ENCODE measurements at places on chromosomes 1 and 21. TPM values are rescaled to one million over a fixed set of nuclear protein-coding genes. Genes with fewer than 3 reads are reported as not detected.

- no peak for DNase-seq
Observed at GRCh38 chr1:46575300-46575699, 23.9 kb upstream of the KNCN start.

DNA sequence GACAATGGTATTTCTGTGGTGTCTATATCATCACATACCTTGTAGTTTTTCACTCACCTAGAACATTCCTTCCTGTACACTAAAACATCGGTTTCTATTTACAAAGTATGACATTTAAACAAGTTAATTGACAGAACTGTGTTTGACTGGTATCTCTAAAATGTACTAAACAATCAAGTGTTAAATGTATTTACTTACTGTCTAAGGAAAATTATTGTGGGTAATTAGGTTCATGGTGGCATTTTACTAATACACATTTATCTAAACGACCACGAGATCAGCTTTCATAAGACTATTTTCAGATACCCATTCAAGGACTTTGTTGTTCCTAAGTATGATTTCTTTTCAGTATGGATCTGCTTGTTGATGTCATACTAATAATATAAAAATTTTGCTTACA lies 115.2 kb downstream of the ADGRL2 start:
- no peak for DNase-seq

DNA sequence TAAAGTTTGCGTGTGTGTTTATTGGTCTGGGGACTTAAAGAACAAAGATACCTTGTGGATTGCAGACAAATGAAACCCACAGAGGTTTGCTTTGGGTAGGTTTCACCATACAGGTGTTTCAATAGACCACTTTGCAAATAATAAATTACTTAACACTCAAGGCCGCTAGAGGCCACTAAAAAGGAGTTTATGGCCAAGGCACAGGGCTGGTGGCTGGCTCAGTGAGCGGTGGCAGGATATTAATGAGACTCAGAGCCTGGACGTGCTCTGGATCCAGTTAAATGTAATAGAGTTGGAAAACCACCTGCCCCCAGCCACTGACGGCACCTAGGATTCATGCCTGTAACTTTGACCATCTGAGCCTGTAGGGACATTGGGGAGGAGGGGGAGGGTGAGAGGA lies 44.5 kb downstream of the LRRC38 start:
- DNase-seq: no peak

DNA sequence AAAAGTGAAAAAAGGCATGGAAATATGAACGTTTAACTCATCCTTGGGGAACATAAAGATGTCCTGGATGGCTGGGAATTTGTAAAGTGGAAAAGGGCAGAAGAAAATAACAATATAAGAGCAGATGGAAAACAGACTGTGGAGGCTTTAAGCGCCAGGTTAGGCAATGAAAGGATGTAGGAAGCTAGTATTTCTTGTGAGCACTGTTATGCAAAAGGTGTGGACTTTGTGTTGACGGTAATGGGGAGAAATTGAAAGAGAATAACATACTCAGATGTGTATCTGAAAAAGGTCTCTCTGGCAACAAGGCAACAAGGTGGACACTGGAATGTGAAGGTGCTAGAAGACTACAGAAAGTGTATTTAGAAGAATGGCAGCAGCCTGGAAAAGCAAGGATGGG lies 411.8 kb downstream of the PLPP3 start:
- no peak for DNase-seq

- no peak for DNase-seq
Observed at GRCh38 chr21:42820616-42821465, 58.5 kb downstream of the WDR4 start.

DNA sequence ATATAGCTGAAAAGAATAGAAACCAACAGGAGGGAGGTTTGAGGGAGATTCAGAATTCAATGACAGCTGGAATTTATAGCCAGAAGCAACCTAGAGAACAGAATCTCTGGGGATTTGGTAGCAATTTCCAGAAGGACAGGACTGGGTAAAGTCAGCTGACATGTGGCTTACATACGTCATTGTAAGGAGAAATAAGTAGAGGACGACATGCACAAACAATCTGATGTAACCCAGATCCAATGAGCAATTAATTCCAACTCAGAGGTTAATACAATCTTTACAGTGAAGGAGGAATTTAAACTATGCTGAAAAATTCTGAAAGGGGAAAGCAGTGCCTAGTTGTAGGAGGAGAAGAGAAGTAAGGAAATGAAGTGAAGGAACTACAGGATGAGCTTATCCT lies 383.9 kb downstream of the PTBP2 start:
- DNase-seq: no peak

DNA sequence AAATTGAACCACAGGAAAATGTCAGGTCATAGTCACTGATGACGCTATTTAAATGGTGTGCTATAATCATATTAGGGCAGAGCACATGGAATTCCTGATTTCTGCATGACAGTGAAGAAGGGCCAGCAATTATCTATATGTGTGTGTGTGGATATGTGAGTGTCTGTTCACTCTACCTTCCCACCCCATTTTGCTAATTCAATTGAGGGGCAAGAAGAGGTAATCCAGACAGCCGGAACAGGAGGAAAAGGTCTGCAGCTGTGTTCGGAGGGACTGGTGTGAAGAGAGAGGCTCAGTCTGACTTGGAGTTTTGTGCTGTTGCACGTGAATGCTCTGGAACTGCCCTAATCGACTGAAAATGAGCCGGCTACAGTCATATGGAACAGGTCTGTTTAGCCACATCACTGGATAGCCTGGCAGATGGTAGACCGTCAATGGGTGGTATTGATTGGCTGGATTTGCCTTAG lies 5.1 kb upstream of the ELAVL4 start:
- no peak for DNase-seq

GRCh38 chr1:117579221-117579906 lies 26.5 kb upstream of the TENT5C start:
- no peak for DNase-seq

DNA sequence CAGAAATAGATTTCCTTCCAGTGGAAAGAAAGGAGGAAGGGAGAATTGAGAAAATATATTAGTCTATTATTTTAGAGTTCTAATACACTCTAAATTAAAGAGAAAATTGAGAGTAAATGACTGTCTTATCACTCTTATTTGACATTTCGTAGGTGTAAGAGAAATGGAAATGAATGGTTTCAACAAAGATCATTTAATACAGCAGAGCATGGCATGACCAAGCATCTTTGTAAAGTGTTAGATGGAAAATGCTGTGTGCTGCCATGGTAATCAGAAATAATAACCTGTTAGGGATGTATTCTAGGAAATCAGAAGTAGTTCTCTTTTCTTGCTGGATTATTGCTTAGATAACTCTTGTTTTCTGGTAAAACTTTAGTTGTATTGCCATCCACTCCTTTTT lies 90.9 kb downstream of the GIPC2 start:
- no peak for DNase-seq

DNA sequence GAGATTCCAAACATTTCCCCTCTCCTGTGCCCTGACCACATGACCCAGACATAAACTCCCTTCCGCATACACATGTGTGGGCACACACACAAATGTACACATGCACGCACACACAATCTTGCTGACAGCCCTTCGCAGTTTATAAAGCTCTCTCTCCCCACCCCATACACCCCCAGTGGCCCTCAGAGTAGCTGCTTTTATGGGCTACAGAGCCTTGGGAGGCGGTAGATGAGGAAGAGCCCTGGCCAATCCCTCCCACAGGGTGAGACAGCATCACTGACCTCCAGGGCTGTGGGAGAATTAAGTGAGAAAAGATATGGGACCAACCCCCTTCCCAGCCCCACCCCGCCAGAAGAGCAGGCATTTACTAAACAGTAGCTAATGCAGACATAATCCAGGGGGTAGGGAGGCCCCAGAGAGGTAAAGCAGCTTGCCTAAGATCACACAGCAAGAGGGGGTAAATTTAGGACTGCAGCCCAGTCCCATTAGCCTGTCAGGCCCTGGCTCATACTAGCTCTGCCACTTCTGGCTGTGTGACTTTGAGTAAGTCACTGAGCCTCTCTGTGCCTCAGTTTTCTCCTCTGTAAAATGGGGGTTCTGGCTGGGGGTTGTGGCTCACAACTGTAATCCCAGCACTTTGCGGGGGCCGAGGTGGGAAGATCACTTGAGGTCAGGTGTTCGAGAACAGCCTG lies 5.1 kb downstream of the SDC3 start:
- DNase-seq: no peak

DNA sequence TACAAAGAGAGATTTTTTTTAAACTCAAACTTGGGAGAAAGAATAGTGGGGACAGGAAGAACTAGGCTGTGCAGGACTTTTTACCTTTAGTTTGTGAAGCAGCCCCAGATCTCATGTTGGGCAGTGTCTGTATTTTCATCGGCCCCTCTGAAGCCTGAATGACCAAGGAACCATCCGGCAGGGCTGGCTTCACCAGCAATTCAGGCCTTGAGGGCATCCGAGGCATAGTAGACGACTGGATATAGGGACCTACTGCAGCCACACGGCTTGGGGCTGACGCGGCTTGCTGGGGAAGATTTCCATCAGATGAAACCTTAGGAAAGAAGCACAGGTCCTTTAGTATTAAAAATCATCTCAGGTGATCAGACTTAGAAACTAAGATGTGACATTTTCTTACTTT lies 43.7 kb downstream of the TP53BP2 start:
- DNase-seq: no peak

DNA sequence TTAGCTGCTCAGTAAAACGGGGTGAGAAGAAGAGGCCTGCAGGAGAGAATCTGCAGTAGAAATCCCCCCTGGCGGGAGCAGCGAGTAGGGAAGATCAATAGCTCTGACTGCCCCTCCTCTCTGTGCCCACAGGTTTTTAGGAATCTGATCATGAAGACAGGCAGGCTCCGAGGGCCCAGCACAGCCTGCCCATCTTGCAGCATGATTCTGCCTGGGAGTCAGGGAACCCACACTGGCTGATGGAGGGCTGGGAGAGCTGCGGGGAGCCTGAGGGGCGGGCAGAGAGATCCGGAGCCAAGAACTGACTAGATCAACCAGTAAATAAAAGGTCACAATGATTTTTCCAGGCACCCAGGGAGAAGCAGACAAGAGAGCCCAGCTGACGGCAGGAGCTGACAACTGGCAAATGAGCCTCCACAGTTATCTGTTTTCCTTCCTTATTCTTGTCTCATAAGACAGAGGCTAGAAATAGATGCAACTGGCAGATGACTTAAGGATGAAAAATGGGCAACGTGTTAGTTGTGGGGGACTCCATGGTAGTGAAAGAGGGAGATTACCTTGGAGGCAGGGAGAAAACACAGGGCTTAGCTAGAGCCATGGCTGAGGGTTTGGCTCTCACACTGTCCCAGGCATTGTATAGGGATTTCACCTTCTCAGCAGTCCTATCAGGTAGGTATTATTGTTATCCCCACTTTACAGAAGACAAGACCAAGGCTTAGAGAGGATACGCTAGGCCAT lies 116.2 kb downstream of the PLXNA2 start:
- no peak for DNase-seq

- DNase-seq: no peak
Observed at GRCh38 chr1:46492269-46492853, 2.7 kb downstream of the DMBX1 start.

GRCh38 chr1:41333146-41333784 lies 28.0 kb upstream of the FOXO6 start:
- DNase-seq: peak; percentile 2

DNA sequence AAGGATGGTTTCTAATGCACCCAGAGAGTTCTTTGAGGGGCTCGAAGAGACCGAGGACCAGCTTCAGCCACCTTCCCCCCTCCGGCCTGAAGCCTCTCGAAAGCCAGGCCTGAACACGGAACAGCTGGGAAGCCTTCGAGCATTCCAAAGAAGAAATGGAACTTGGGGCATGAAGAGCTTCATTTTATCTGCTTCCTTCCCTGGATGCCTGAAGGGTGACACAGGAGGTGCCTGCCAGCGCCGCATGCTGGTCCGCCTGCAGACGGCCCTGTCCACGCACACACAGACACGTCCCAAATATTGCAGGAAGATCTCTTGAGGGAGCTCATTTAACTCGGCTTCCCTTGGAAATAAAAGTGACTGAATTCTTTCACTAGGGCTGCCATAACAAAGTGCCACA lies 73.7 kb downstream of the TOMM20 start:
- no peak for DNase-seq

DNA sequence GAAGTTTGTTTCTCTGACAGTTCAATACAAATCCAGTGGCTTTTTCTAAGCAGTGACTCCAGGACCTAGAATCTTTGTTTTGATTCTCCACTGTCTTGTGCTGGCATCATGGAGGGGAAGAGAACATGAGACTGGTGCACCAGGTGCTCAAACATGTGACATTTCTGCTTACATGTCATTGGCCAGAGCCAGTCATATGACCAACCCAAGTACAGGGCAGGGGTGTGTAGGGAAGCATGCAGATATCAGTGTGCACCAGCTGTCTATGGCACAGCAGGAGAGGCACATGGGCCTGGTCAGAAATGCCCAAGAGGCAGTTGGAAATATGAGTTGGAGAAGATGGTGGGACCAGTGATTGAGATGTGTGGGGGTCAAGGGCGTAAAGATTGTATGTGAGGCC lies 297.0 kb downstream of the HHAT start:
- no peak for DNase-seq

DNA sequence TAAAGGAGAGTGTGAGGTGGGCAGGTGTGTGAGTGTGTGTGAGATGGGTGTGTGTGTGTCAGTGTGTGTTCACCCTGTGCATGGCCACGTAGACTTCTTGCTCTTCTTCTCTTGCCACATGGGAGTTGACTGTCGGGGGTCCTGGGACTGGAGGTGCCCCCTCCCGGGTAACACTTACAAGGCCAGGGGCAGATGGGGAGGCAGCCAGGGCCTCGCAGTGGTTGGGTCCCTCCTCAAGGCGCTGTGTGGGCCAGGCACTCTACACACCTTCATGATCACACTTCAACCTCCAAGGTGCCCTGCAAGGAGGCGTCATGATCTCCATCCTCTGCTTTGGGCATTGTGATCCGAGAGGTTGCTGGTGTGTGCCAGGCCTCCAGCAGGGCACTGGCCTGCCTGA lies 2.3 kb downstream of the PLA2G2F start:
- no peak for DNase-seq

DNA sequence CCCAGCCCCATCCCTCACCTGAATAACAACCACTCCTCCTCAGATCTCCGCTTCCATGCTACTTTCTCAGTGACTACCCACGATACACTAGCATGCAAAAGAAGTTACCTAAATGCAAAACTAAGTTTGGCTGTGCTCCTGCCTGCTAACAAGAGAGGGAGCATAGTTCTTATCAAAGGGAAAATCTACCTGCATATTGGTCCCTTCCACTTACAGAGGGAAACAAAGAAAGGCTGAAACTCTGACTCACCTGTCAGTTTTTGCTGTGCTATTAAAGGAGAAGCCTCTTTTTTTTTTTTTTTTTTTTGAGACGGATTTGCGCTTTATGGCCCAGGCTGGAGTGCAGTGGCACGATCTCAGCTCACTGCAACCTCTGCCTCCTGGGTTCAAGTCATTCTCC lies 43.8 kb upstream of the RAVER2 start:
- DNase-seq: no peak

GRCh38 chr1:156320560-156320959 lies 17.5 kb downstream of the CCT3 start:
- no peak for DNase-seq

PTGS2 gene
- 2.1 TPM for polyA plus RNA-seq

LCE2B gene
- polyA plus RNA-seq: not detected

CCDC24 gene
- polyA plus RNA-seq: 1.6 TPM

RXRG gene
- polyA plus RNA-seq: not detected

KIF17 gene
- polyA plus RNA-seq: 2.7 TPM

SELENOF gene
- polyA plus RNA-seq: 358 TPM

SLC9C2 gene
- not detected for polyA plus RNA-seq

KCNJ15 gene
- polyA plus RNA-seq: 0.07 TPM

ADGRB2 gene
- polyA plus RNA-seq: 7.2 TPM

SLC16A4 gene
- 98.8 TPM for polyA plus RNA-seq

TMEM82 gene
- polyA plus RNA-seq: not detected

OR10J5 gene
- polyA plus RNA-seq: not detected

Data from AG04450 (cell line).